Stimulated activated naive B cell treated with anti-CD40 and anti-IgM and Interleukin-4, amounts not matched to agents 10 μg/mL and 1 μg/mL and 100 μg/mL, for 72 hours (primary cell): ENCODE measurements at places on chromosomes 1 and 21.

GRCh38 chr1:241145881-241146280 lies 211.1 kb downstream of the RGS7 start:
- no peaks in the 10 kb centered on the region for H3K36me3 ChIP-seq
- H3K4me1 ChIP-seq: no peaks in the 10 kb centered on the region
- H3K4me3 ChIP-seq: no peak overlapping the region
- no peak overlapping the region for H3K27ac ChIP-seq
- no peak for DNase-seq
- no peaks in the 10 kb centered on the region for H3K27me3 ChIP-seq

DNA sequence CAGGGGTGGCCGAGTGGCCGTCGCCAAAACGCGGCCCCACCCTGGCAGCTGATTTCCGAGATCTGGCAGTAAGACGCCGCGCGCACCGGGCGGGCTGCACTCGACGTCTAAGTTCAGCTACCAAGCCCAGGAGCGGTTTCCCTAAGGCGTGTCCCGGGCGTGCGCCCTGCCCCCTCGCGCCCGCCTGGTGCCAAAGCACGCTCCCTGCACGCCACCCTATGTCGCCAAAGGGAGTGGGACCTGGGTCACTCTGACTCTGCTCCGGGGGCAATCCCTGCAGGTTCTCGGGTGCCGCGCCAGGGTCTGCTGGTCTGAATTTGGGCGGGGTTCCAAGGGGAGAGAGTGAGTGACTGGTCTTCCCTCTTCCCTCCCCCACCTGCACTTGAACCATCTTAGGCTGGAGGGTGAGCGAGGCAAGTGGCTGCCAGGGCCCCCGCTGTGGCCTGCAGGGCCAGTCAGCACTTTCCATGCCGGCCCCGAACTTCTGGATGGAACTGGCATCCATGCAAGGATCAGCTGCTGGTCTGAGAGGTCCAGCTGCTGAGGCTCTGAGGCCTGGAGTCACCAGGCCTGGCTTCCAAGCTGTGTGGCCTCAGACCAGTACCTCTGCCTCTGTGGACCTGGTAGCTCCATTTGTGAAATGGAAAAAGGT lies at the start of gene LRRC38:
Gene LRRC38, minus strand, starts transcription at position 109 of the 652 bp plus-strand sequence. CDS start 410 bp downstream, outside the sequence.
- H3K36me3 ChIP-seq: peaks cover under 1% of the 10 kb centered on the region
- H3K4me3 ChIP-seq: peak within 1 kb of the TSS; percentile 50
- H3K27me3 ChIP-seq: peaks cover 58% of the 10 kb centered on the region
- H3K27ac ChIP-seq: peak within 1 kb of the TSS; percentile 42
- DNase-seq: peak; percentile 9
- H3K4me1 ChIP-seq: peaks cover 9% of the 10 kb centered on the region

DNA sequence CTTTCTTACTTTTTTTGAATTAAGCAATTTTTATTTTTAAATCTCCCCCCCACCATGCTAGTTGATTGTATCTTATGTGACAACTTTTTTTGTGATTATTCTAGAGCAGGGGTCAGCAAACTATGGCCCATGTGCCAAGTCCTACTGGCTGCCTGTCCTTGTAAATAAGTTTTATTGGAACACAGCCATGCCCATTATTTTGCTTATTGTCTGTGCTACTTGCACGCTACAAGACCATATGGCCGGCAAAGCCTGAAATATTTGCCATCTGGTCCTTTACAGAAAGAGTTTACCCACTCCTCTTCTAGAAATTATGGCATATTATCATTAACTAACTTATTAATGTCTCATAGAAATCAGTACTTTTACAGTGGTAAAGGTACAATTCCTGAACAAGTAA lies 51.7 kb downstream of the AK5 start:
- H3K36me3 ChIP-seq: no peaks in the 10 kb centered on the region
- no peaks in the 10 kb centered on the region for H3K4me1 ChIP-seq
- no peak overlapping the region for H3K27ac ChIP-seq
- no peak for DNase-seq
- H3K4me3 ChIP-seq: no peak overlapping the region
- H3K27me3 ChIP-seq: no peaks in the 10 kb centered on the region

DNA sequence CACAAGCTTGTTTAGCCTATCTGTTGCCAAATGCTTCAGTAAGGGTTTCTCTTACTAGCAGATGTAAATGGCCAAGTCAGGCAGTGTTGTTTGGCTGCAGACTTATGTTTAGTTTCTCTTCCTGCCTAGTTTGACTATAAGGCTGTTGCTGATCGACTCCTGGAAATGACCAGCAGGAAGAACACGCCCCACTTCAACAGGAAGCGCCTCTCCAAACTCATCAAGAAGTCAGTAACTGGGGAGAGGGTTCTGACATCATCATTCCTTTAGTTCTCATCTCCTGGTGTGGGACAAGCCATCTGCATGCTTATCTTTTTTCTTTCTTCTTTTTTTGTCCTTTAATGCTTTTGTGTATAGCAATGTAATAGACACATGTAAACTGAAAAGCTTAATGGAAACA lies 25.1 kb downstream of the RRP1B start:
- no peaks in the 10 kb centered on the region for H3K27me3 ChIP-seq
- peaks cover 22% of the 10 kb centered on the region for H3K4me1 ChIP-seq
- H3K27ac ChIP-seq: peak overlapping the region; percentile 11
- peaks cover 64% of the 10 kb centered on the region for H3K36me3 ChIP-seq
